ENCODE measurements at places on chromosomes 1 and 21.

DNA sequence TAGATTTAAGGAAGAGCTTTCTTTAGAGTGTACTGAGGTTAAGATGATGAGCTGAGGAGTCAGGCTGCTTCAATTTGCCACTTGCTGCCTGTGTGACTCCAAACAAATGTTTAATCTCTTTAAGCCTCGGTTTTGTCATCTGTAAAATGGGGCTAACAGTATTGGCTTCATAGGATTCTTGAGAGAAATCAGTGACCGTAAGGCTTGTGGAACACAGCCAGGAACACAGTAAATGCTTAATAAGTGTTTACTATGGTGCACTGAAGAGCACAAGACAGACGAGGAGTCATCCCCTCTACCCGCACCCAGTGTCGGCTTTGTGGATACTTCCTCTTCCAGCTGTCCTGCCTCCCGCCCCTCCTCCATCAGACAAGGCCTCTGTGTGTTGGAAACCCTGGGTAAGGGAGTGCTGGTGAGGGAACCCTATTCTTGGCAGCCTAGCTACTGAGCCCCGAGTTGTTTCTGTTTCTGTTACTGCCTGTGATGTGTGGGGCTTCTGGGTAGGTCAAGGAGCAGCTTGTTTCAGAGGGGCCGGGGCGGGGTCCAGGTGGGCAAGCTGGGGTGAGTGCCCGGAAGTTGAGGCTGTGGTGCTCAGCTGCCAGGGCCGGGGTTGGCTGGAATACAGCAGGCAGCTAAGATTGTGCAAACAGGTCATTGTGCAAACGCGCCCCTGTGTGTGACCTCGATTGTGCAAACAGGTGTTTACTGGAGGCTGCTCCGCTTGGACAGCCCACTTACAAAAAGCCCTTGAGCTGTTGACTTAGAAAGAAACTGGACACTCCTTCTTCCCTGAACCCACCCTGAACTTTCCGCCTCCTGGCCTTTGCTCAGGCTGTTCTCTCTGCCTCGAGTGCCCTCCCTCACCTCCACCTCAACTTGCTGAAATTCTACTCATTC lies 4.0 kb upstream of the CSF3R start:
- DNase-seq = no peak

DNA sequence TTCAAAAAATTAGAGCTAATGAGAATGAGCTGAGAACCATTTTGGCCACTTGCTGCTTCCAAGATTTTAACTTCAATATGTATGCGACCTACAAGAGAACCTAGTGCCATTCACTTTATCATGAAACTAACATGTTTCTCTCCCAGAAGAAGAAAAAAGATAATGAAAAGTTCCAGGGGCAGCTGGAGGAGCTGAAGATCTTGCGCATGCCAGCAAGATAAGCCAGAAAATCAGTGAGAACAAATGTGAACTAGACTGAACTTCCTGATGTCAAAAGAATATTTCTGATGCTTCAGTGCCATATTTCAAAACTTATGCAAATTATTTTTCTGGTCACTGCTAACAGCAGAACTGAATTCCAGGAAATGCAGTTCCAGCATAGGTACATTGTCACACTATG lies 1265.1 kb downstream of the BRINP3 start:
- no peak for DNase-seq

- no peak for DNase-seq
These were observed 49.4 kb upstream of the DESI2 start for GRCh38 chr1:244603498-244603897.

DNA sequence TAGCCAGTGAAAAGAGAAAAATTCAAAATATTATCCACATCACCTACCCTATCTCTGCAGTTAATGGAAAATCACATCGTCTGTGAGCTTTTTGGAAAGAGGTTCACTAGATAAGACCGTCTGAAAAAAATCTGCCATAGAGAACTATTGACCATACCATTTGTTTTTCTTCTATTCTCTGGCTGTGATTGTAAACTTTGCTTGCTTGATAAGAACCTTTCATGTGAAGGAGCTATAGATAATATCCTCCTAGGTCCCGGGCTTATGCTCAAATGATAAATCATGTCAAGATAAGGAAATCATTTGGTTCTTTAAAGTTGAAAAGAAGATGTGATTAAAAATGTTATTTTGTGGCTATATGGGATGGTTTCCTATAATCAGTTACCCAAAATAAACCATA lies 369.9 kb downstream of the SIPA1L2 start:
- no peak for DNase-seq

- DNase-seq = no peak
These were observed 4.1 kb downstream of the KRTAP21-3 start for GRCh38 chr21:30714456-30714855.

DNA sequence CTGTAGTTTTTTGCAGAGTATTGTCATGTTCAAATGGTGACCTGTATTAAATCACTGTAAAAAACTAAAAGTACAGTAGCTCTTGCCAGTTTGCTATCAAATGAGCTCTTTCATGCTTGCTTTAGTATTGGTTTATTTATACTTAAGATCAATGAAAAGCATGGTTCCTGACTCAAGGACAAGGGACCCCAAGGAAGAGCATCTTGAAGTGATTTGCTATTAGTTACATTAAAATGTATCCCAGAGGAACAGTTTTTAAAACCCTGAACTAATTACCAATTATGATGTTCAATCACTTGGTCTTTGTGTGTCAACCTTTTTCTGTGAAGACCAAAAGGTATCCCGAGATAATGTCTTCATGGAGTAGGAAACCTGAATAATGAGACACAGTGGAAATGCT lies at the start of gene OR13G1:
TSS of gene OR13G1 (minus strand) at position 101 of the 400 bp plus-strand sequence. CDS start 6,698 bp downstream, outside the sequence.
- no peak for DNase-seq

- DNase-seq = no peak
These were observed 42.0 kb downstream of the EEIG2 start for GRCh38 chr1:108601708-108602410.

GRCh38 chr1:206558794-206559671 lies 51.7 kb downstream of the RASSF5 start:
- no peak for DNase-seq

DNA sequence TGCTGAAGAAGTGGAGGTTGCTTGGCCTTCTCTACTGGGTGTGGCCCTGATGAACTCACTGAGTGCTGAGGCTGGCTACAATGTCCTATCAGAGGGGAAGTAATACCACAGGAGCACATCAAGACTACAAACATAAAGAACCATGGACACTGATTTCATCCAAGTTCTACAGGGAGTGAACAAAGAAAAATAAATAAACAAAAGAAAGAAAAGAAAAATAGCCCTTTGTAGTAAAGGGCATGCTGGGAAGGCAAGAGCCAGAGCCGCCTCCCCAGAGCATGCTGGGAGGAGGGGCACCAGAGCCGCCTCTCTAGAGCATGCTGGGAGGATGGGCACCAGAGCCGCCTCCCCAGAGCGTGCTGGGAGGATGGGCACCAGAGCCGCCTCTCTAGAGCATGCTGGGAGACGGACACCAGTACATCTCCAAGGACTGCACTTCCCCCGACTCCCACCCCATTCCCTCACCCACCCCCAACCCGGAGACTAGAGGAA lies 65.9 kb downstream of the LAMC2 start:
- DNase-seq = no peak

- no peak for DNase-seq
These were observed 87.3 kb upstream of the TLR5 start for GRCh38 chr1:223230161-223230881.

GRCh38 chr1:44262816-44263567 lies 49.7 kb downstream of the DMAP1 start:
- DNase-seq = no peak

- no peak for DNase-seq
These were observed 22.0 kb upstream of the DNASE2B start for GRCh38 chr1:84376000-84376910.

DNA sequence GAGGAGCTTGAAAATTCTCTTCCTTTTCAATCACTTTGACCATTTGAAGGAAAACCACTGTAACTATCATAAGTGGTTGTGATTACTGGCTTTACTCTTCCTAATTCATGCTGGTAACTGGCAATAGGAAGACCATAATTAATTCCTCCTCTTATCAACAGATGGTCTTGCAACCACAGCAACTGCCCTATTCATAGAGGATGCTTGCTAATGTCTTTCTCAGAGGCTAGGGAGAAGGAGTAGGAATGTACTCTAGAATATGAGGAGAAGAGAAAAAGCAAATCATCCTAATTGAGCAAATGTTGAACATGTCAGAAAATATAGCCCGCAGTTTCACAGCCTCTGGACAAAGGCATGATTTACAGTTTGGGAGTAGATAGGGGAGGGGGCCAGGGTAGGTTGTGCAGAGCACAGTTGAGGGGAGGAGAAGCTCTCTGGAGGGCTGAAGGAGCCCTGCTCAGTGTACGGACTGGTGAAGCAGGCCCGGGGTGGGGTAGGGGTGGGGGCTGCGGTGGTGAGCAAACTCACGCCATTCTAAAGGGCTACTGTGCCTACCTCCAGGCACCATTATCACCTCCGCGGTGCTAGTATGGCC lies 192.9 kb downstream of the PCP4 start:
- no peak for DNase-seq

DNA sequence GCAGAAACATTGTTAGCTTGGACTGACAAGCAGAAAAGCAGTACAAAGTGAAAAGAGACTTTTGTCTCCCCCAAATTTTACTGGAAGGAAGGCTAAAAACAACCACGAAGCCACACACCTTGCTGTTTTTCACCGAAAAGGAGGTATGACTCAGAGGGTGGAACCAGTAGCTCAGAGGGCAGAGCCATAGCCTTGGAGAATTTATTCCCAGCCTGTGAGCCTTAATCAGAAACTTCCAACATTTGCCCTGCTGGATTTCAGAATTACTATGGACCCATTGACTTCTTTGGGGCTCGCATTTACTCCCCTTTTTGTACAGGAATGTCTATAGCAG lies 32.0 kb downstream of the RPS6KC1 start:
- DNase-seq = no peak

DNA sequence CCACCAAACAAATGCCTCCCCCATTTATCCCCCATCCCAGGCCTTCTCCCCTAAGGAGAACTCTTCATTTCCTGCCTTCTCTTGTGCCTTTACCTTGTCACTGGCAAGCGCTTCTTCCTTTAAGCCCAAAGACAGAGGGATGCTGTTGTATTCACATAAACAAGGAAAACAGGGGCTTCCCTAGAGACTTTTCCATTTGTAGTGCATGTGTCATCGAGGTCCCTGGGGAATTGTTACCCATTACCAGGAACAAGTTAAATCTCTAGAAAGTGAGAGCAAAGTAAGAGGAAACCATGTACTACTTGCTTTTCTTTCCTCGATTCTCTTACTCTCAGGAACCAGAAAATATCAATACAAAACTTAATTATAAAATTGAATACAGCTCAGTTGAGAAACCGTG lies 114.4 kb upstream of the DPT start:
- no peak for DNase-seq

- no peak for DNase-seq
These were observed 44.0 kb downstream of the CDC42 start for GRCh38 chr1:22096463-22096862.

- DNase-seq = no peak
These were observed 181.0 kb downstream of the DHRS3 start for GRCh38 chr1:12436817-12437599.

DNA sequence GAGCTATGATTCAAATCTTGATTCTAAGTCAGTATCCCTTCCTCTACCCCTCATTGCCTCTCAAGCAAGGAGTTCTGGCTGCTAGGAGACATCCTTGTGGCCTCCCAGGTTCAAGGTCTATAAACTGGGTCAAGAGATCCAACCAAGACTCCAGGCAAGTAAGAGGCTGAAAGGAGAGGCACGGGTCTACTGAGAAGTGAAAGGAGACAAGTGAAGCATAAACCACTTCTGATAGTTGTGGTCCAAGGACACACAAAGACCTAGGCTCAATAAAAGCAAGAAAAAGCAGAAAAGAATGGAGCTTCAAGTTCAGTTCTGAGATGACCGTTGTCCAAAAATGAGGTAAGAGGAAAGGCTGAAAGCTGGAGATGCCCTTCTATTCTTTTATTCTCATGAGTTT lies 17.8 kb upstream of the PPP2R5A start:
- DNase-seq = no peak

DNA sequence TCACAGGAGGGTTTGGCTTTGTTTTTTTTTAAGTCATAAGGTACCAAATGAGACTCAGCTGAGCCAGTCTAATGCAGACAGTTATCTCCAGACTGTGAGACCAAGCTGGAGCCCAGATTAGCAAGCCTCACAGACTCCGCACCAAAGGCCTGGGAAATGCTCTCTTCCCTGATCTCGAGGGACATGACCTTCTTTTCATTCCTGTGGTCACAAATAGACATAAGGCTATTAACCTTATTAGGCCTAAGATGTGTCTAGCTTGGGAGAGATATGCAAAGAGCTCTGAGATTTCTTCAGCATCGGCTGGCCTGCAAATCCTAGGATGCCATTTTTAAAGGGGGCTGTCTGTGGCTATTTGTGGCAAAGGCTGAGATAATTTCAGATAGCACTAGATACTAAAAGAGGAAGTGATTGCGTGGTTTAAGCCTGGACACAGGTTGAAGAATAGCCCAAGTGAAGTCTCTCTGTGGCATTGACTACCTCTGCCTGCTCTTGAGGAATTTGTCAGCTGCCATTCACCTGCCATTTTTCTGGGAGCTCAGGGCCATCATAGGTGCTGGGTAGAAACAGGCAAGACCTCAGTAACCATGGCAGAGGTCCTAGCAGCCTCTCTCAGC lies 301.3 kb downstream of the SIPA1L2 start:
- no peak for DNase-seq
